Activated CD4-positive, alpha-beta T cell treated with anti-CD3 and anti-CD28 coated beads for 36 hours (primary cell): ENCODE measurements at places on chromosomes 16 and 17. TPM values are rescaled to one million over a fixed set of nuclear protein-coding genes. Genes with fewer than 3 reads are reported as not detected.

TUBG1 gene
- 76.1 TPM for total RNA-seq

ACSM2A gene
- not detected for total RNA-seq

TMC5 gene
- total RNA-seq = not detected

CCL16 gene
- not detected for total RNA-seq

CAMKK1 gene
- 4.5 TPM for total RNA-seq

GRCh38 chr17:28194382-28194781, 124.6 kb upstream of the TMEM97 start:
- H3K27me3 ChIP-seq = no peaks in the 10 kb centered on the region
- no peak overlapping the region for H3K27ac ChIP-seq
- H3K4me3 ChIP-seq = no peak overlapping the region
- H3K36me3 ChIP-seq = peaks cover 8% of the 10 kb centered on the region

DNA sequence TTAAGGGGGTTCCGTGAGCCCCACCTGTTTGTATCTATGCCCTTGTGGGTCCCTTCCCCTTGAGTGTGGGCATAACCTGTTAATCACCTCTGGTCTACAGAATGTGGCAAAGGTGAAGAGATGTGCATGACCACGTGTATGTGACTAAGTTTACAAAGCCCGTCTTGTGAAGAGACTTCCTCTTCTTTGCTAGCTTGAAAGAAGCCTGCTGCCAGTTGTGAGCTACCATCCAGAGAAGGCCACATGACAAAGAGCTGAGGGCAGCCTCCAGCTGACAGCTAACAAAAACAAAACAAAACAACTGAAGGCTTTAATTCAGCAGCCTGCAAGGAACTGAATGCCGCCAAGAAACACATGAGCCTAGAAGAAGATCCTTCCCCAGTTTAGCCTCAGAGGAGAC, 112.0 kb downstream of the AXIN2 start:
- DNase-seq = no peak
- no peak overlapping the region for H3K27ac ChIP-seq
- peaks cover 9% of the 10 kb centered on the region for H3K27me3 ChIP-seq
- no peaks in the 10 kb centered on the region for H3K36me3 ChIP-seq
- no peaks in the 10 kb centered on the region for H3K4me1 ChIP-seq

DNA sequence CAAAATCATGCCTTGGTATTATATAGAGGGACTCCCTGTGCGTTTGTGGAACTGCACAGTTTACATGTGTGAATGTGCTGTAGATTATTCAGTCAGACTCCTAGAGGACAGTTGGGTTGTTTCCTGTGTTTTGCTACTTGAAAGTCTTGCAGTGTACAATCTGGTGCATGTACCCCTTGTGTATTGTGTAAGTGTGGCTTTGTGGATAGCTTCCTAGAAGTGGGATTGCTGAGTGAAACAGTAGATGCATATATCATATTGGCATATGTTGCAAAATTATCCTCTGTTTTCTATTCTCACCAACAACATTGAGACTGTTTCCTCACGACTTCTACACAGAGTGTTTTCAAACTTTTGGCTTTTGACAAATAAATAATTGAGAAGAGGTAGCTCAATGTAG, 263.7 kb downstream of the MAP2K6 start:
- no peaks in the 10 kb centered on the region for H3K27me3 ChIP-seq
- no peak overlapping the region for H3K4me3 ChIP-seq
- H3K36me3 ChIP-seq = no peaks in the 10 kb centered on the region
- H3K4me1 ChIP-seq = no peaks in the 10 kb centered on the region

DNA sequence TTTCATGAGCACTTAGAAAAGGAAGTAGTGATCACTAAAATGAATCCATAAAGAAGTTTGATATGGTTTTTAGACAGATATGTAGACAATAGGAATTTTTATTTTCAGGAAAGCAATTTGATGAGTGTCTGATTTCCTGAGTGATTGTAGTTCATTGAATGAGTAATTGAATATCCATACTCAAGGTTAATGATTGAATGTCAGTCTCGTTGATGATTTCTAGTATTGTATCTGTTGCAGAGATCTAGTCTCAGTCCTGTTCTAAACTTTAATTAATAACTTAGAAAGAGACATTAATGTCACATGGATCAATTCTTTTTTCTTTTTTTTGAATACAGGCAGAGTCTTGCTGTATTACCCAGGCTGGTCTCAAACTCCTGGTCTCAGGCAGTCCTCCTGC, 78.3 kb downstream of the NLK start:
- no peak overlapping the region for H3K27ac ChIP-seq
- H3K36me3 ChIP-seq = peaks cover 8% of the 10 kb centered on the region
- peaks cover 25% of the 10 kb centered on the region for H3K4me1 ChIP-seq
- H3K27me3 ChIP-seq = no peaks in the 10 kb centered on the region

DNA sequence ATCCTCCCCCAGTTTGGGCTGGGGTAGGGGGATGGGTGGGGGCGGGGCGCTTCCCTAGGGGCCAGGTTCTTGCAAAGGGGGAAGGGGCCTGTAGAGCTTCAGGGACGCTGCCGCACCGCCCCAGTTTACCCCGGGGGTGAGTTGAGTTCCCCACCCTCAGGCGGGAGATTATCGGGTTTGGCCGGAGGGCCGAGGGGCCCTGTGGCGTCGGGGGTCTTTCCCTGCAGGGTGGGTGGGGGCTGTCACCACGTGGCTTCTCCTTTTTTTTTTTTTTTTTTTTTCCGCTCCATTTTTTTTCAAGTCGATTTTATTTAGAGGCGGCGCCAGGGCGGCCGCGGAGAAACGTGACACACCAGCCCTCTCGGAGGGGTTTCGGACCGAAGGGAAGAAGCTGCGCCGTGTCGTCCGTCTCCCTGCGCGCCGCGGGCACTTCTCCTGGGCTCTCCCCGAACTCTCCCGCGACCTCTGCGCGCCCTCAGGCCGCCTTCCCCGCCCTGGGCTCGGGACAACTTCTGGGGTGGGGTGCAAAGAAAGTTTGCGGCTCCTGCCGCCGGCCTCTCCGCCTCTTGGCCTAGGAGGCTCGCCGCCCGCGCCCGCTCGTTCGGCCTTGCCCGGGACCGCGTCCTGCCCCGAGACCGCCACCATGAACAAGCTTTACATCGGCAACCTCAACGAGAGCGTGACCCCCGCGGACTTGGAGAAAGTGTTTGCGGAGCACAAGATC, at the start of gene IGF2BP1:
IGF2BP1 (plus strand) TSS at position 283 of the 724 bp plus-strand sequence; CDS start at position 644, 361 bp downstream.
- peak within 1 kb of the TSS; percentile 64 for H3K4me3 ChIP-seq
- peak; percentile 51 for DNase-seq
- H3K27ac ChIP-seq = no peak within 1 kb of the TSS

GRCh38 chr17:35293151-35293847, 50.4 kb downstream of the SLFN5 start:
- no peak overlapping the region for H3K4me3 ChIP-seq
- no peaks in the 10 kb centered on the region for H3K27me3 ChIP-seq
- H3K4me1 ChIP-seq = peaks cover 12% of the 10 kb centered on the region
- no peaks in the 10 kb centered on the region for H3K36me3 ChIP-seq
- DNase-seq = no peak
- no peak overlapping the region for H3K27ac ChIP-seq

DNA sequence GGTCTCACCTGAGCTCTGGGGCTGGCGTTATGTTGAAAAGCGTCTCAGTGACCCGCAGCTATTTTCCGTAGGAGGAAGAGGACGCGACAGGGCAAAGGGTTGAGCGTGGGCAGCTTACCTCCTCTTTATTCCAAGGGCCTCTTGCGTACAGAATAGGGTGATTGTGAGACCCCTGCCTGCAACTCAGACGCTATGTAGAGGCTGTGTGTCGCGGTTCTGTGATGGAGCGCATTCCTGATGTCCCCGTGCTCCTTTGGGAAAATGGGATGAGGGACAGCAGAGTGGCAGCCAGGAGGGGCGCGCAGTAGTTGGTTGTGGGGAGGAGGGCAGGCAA, 531 bp upstream of the CDH8 start:
- no peak for DNase-seq
- no peak overlapping the region for H3K4me3 ChIP-seq
- H3K4me1 ChIP-seq = no peaks in the 10 kb centered on the region
- peaks cover 33% of the 10 kb centered on the region for H3K27me3 ChIP-seq
- no peaks in the 10 kb centered on the region for H3K36me3 ChIP-seq

GRCh38 chr17:76883744-76884525, 15.7 kb downstream of the MGAT5B start:
- H3K36me3 ChIP-seq = no peaks in the 10 kb centered on the region
- no peak for DNase-seq
- no peak overlapping the region for H3K27ac ChIP-seq
- no peak overlapping the region for H3K4me3 ChIP-seq

DNA sequence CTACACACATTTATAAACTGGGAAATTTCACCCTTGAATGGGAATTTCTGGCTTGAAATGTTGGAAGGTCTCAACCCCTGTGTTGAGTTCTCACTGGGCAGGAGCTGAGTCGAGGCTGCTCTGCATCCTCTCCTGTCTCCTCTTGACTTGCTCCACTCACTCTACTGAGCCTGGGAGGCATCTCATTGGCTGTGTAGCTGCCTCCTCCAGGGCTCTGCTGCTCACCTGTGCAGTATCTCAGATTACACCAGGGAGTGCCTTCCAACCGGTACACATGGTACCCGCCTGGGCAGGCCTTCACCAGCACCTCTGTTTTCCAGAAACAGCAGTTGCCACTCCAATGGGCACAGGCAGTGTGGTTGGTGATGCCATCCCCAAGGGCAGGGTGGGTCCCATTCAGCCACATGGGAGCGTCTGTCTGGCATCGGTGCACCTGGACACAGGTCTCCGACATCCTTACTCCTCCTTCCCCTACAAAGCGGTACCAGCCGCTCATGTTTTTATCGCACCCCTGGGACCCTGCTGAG, 3.7 kb downstream of the GP2 start:
- H3K4me3 ChIP-seq = no peak overlapping the region
- H3K27ac ChIP-seq = no peak overlapping the region
- H3K36me3 ChIP-seq = no peaks in the 10 kb centered on the region
- H3K27me3 ChIP-seq = peaks cover 4% of the 10 kb centered on the region
- no peak for DNase-seq
- H3K4me1 ChIP-seq = no peaks in the 10 kb centered on the region
